ENCODE measurements at places on chromosomes 11 and 22.

GRCh38 chr11:76194872-76195668 lies 11.2 kb downstream of the WNT11 start:
- DNase-seq: no peak

DNA sequence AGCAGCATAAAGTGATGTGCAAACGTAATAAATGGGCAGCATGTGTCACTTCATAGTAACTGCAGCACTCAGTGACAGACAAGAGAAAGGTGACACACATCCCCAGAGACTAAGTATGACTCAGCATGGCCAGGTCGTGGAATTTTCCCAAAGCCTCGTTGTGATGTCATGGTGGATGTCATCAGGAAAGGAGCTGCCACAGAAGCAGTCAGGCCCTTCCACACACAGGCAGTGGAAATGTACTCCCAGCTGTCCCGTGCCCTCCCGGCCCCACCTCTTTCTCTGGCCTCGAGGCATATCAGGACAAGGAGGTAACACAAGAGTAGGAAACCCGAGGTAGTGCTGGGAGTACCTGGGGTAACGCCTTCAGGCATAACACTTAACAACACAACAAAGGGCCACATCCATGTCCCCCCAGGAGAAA lies 8.1 kb downstream of the PC start:
- no peak for DNase-seq

GRCh38 chr22:19974268-19974861 lies 32.7 kb upstream of the TXNRD2 start:
- peak; percentile 92 for DNase-seq

- DNase-seq: no peak
Observed at GRCh38 chr11:60657888-60658287, 41.5 kb upstream of the MS4A8 start.

GRCh38 chr11:13268791-13269190 lies 8.8 kb upstream of the BMAL1 start:
- no peak for DNase-seq

DNA sequence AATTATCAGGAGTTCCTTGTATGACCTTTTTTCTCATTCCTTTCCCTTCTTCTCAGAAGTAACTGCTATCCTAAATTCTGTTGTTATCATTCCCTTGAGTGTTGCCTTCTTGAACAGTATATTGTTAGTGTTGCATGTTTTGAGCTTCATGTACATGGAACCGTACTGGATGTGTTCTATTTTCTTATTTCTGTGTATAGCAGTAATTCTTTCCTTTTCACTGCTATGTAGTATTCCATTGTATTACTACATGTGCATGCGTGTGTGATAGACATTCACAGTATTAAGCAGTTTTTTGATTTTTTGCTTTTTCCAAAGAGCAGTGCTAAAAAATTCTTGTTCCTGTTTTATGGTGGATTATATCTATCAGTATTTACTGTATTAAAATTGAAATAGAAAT lies 90.3 kb upstream of the RAB1B start:
- no peak for DNase-seq

DNA sequence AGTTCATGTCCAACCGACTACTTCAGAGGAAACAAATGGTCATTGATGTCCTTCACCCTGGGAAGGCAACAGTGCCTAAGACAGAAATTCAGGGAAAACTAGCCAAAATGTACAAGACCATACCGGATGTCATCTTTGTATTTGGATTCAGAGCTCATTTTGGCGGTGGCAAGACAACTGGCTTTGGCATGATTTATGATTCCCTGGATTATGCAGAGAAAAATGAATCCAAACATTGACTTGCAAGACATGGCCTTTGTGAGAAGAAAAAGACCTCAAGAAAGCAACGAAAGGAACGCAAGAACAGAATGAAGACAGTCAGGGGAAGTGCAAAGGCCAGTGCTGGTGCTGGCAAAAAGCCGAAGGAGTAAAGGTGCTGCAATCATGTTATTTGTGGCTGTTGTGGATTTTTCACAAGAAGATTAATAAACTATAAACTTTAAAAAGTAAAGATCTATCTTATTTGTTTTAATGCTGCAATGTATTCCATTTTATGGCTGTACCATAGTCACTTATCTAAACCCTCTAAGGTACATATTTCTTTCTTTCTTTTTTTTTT lies 20.1 kb upstream of the HIPK3 start:
- DNase-seq: no peak

DNA sequence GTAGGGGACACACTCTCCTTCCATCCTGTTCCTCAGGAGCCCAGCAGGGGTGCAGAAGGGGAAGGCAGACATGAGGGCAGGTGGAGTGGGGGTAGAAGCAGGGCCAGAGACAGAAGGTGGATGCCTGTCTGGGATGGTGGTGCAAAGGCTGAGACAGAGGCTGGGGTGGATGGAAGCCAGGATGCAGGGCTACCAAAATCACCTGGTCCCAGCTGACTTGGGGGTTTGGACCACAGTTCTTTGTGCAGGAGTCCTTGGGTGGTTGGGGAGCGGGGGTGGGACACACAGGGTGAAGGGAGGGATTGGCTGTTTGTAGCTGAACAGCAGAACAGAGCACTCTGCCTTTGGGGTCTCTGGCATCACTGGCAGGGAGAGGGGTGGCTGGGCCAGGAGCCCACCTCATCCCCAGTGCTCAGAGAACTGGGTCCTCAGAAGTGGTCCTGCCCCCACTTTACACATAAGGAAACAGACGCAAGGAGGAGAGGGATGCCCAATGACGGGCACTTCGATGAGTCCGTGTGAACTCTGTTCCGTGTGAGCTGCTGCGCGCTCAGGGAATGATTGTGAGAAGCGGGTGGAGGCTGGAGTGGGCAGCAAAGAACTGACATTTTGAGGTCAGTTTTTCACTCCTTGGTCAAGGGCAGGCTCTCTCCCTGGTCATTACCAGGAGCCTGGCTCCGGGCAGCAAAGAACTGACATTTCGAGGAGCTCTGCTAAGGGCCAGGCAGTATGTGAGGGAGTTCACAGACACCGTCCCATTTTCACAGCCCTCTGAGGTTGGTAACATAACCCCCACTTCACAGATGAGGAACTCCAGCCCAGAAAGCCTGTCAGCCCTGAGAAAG lies 1.9 kb downstream of the TAGLN start:
- no peak for DNase-seq

GRCh38 chr22:39999144-39999757 lies 4.5 kb downstream of the FAM83F start:
- DNase-seq: no peak

DNA sequence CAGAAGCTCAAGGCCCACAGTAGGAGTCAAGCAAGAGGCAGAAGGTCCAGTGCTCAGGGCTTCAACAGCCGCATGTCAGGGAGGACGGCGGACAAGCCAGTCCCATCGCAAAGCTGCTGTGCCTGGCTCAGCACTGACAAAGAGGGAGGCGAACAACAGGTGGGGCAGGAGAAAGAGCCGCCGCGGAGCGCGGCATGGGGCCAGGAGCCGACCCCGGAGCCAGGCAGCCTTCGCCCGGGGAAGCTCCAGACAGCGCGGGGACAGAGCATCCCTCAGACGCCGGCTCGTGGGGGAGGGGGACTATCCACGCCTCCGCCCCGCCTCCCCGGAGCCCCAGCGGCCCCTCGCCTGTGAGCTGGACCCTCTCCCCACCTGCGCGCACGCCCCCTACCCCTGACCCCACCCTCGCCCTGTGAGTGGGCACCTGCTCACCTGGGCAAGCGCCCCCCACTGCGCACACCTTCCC lies 369 bp downstream of the DHCR7 start:
- peak; percentile 48 for DNase-seq
